Thyroid gland (tissue), 4 donors: ENCODE measurements at places on chromosomes 3 and 15.

DNA sequence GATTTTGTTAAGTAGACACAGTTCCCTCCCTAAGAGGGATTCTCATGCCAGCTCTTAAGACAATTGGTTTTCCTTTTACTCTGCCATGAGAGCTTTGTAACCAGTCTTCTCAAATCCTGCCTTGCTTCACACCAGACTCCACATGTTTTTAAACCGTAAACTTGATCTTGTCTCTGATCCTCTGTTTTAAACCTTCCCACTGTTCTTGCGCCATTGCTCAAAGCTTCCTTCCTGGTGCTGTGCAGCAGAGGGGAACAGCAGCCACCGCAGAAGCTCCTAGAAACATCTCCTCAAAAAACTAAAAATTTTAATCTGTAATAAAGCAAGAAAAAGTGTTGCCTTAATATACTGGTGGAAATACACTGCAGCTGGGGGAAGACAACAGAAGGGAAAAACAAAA lies 154.5 kb upstream of the SATB1 start:
- no peak for DNase-seq

DNA sequence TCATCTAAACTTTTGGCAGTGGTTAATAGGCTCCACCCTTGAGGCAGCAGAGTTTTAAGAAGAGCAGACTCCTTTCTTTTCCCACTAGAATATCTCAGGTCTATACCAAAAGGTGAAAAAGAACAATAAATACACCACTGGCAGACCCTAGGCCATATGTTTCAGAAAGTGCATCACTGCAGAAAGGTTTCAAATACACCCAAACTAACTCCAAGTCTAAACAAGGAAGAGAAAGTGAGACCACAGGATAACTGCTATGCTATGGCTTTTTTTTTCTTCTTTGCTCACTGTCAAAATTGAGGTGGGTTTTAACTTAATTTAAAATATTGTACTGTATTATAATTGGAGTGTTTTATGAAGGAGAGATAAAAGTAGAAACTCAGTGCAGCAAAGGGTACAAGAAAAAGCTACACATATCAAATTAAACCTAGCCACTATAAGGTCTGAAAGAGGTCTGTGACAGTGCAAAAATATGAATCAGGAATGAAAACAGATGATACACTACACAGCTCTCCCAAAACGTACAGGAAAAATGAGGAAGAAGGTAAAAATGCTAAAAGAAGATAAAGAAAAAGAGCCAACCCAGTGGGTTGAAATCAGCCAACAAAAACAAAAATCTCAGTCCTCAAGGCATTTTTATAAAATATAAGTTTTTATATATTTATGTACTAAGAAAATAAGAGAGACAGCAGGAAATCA lies 8.4 kb downstream of the SNX4 start:
- no peak for DNase-seq

GRCh38 chr3:40658305-40658704 lies 133.5 kb downstream of the ZNF621 start:
- DNase-seq = no peak

GRCh38 chr15:72358650-72359171 lies 17.1 kb downstream of the HEXA start:
- DNase-seq = peak; percentile 28

DNA sequence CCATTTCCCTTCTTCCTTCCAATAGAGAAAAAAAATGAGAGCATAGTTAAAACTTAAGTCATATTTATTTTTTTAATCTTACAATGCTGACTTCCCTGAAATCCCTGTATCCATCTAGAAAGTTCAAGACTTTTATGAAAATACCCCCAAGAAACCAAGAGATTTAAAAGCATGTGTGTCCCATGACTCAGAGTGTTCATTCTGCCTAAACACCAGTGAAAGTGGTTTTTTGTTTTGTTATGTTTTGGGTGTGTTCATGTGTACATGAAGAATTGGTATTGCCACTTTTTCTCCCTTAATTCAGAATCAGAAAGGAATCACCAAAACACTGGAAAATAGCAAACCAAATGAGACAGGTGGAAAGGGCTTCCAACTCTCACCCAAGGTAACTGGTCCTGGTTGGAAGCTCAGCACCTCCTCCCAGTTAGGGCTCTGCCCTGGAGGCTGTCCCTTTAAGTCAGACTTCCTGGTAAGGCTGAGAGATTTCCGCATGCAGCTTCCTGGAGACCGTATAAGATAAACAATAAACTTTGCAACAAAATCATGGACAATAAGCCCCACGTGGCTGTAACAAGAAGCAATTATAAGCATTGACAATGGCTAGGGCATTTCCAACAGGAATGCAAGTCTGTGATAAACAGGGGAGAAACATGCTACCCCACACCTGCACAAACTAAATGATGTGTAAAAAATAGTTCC lies 121.9 kb upstream of the ARHGEF3 start:
- peak; percentile 41 for DNase-seq

DNA sequence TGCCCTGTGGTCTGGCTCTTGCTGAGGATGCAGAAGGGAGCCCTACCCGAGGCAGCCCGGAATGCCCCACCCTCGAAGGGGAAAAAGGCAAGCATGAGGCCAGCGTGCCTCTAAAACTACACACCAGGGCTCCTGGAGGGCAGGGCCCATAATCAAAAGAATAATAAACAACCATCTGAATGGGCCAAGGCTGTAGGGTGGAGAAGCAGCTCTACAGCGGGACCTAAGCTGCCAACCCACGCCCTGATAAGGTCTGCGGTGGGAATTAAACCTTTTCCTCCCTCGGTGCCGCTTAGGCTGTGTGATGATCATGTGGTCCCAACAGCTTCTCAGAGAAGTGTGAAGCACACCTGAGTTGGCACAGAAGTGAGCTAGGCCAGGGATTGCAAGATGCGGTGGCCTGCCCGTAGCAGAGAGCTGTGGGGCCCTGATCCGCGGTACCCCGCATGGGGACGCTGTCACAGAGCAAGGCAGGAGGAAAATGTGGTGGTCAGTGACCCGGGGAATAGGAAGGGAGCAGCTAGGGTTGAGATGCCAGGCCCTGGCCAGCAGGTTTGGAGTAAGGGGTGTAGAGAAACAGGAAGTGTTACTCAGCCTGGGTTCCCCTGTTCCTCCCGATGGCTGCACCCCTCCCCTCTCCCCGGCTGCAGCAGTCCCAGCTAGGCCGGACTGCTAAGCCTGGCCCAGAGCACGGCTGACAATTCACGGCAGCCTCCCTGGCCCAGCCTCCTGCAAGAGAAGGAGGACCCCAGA lies 1.1 kb upstream of the C15orf62 start:
- no peak for DNase-seq

DNA sequence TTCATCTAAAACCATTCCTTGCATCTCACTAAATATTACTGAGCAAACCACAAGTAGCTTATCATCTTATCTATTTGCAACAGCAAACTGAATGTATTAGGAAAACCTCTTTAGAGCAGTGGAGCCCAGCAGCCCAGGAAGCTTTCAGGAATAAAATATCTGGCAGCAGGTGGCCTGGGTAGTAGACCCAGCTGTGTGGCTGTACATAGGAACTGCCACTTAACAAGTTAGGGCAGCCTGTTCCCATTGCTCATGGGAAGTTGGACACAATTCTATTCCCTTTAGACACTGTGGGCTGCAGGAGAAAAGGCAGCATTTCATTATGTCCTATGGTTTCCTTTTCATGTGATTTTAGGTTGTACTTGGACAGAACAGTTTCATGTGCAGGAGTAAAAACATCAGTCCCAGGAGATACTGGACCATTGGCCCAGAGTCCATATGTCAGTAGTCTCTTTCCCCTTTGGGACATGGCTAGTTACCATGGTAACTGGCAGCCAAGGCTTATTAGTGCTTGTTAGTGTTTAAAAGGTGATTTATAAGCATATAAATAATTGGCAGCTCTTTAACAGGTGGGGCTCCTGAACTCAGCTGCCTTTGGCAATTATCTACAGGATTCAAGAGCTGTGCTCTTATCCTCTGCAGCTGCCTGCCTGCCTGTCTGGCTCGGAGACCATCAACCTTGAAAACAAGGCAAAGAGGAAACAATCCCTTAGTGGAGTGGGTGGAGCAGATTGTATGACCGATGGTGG lies 28.9 kb upstream of the LSAMP start:
- DNase-seq = no peak

DNA sequence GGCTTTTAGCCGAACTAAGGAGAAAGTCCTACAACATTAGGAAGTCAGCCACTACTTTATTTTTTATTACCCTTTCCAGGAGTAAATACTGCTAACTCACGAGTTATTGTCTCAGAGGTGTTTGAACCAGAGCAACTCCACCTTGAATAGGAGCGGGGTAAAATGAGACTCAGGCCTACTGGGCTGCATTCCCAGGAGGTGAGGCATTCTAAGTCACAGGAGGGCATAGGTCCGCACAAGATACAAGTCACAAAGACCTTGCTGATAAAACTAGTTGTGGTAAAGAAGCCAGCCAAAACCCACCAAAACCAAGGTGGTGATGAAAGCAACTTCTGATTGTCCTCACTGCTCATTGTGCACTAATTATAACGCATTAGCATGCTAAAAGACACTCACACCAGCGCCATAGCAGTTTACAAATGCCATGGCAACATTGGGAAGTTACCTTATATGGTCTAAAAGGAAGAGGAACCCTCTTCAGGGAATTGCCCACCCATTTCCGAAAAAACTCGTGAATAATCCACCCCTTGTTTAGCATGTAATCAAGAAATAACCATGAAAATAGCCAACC lies 555.9 kb downstream of the IGSF11 start:
- no peak for DNase-seq

DNA sequence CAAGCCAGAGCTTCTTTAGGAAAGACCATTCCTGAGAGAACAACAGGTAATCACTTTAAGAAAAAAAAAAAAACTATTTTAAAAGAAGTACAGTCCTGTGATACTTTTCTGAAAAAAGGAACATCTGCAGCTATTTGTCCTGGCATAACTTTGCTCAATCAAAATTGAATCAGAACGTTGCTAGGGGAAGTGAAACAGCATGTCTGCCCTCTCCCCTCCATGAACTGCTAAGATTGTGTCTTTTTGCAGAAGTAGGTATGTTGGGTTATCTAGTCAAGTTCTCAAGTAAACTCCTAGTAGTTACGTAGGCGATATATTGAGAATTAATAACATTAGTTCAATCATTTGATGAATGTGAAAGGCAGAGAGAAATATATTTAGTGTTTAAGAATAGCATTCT lies 1013.3 kb downstream of the TUSC7 start:
- no peak for DNase-seq

DNA sequence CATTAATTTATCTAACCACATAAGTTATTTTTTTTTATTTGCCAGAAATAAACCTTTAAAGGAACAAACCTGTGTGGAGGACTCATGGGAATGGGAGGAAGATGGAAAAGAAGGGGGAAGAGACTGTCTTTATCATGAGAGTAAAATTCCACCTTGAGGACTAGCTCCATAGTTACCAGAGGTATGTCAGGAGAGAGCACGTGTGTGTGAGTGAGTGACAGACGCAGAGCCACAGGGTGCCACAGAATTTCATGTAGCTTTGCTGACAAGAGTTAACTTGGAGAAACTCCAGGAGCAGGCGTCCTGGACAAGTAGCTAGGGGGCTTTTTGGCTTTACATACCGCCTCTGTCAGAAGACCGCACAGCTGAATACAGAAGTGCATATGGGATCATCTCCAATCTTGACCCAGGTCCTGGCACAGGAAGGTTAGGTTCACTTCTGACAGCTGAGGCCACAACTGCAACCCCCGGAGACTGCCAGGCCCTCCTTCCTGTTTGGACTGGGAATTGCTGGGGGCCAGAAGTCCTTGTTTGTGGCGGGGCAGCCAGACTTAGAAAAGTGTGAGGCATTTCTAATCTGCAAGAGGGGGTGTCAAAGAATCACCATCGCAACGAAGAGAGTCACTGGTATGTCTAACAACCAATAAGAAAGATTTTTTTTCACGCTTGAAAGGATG lies 197.8 kb upstream of the TPM1 start:
- no peak for DNase-seq

- DNase-seq = no peak
Measured at GRCh38 chr3:196947136-196947859, 5.0 kb upstream of the NCBP2 start.

DNA sequence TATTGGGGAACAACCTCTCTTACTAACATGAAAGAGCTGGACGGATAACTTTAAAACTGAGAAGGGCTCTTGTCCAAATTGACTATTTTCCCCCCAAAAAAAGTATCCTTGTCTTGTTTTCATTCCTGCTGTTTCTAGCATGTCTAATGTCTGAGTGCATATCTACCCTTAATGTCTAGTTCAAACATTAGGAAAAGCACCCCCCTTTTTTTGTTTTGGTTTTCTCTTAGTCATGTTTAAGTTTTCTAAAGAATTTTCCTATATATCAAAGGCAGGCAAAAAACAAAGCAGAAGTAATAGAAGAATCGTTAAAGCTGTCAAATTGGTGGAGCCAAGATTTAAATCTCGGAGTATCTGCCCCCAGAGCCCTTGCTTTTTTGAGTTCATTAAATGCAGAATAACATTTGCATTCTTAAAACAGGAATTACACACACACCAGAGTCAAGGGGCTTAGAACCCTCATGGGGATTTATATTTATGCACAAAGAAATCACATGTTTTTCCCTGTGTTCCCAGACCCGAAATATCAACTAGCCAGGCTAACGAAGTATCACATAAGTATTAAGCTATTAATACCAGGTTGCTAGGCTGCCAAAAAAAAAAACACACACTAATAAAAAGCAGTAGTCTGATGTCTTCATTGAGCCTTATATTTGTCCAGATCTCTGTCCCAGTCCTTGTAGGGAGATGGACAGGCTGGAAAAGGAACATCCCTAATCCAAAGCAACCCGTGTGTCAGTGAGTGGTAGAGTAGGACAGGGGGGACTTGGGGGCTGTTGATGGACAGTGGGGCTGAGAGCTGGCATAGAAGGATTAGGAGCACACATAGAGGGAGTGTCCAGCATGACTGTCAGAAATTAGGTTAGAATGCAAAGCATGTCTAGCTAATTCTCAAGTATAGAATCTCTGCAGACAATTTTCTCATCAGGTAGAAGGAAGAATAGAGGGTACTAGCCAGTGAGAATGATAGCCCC lies 103.6 kb upstream of the BFSP2 start:
- no peak for DNase-seq

GRCh38 chr15:89898614-89899294 lies 5.0 kb upstream of the AP3S2 start:
- peak; percentile 67 for DNase-seq

DNA sequence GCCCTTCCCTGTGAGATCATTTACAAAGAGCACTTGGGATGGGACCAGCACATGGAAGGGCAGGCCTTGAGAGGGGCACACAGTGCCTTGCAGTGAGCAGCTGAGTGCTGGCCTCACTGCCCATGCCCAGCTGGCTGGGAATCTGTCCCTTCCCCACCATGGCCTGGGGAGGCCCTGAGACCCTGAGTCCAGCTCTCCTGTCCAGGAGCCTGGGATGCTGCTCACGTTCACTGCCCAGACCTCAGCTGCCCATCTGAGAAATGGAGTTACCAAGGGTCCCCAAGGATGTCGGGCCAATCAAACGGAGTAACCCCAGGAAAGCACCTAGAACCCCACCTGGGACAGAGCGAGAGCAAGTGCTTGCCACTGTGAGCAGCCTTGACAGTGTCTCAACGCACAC lies 35.6 kb downstream of the WNT7A start:
- no peak for DNase-seq
